ENCODE measurements at places on chromosomes 2 and 18.

DNA sequence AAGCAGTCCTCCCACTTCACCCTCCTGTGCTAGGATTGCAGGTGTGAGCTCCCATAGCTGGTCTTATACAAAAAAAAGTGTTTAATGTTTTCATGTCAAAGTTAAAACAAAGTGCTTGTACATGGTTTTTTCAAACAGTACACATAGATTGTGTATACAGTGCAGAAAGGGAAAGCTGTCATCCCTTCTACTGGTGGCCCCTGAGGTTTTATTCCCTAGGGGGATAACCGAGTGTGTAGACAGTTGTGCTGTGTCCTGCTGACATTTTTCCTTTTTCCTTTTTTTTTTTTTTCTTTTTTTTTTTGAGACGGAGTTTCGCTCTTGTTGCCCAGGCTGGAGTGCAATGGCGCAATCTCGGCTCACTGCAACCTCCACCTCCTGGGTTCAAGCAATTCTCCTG, 10.8 kb downstream of the TUBB6 start:
- no peak for DNase-seq

DNA sequence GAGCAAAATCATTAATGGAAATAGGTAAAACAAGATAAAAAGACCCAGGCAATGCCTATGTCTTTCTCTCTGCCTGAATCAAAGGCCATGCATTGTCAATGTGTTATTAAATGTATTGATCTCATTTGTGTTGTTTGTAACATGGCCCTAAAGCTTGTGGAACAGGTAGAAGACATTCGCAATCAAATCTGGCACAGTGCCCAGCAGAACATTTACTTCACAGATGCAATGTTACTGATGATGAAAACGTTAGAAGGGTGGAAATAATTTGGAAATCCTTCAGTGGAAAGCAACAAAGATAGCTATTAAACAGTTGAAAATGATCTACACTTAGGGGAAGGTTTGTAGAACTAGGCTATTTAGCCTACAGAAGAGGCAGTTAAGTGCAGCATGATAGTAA, 368.2 kb downstream of the EPHA4 start:
- no peak for DNase-seq

DNA sequence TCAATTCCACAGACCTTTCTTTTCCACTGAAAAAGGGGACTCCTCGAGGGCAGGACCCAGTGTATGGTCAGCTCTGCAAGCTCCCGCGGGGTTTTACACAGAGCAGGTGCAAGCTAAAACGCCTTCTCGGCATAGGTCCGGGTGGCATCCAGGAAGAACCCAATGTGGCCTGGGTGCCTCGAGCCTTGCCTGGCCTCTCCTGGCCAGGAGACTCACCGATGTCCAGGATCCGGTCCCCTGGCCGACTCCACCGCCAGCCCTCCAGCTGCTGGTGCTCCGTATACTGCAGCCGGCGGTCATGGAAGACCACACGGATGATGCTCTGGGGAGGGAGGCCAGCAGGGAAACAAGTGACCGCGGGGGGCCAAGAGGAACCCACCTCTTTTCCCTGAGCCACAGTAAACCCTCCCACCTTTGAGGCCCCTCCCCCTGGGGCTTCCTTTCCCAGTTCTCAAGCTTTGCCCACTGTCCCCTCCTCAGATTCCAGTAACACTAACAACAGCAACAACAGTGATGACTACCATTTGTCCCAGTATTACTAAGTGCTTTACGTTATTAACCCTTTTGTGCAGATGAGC, 36.1 kb downstream of the TFCP2L1 start:
- no peak for DNase-seq

DNA sequence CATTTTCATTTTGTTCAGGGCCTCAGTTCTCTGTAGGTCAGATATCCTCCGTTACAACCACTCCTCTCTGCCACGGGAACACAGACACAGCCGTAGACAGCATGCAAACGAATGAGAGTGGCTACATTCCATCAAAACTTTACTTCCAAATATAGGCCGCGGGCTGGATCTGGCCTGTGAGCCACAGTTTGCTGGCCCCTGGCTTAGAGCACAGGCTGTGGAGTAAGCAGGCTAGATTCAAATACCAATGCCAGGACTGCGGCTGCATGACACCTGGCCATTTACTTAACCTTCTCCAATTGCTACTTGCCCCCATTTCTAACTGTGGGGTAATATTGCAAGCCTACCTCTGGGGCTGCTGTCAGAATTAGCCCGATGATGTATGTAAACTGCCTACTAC, 325.8 kb upstream of the POU3F3 start:
- no peak for DNase-seq

DNA sequence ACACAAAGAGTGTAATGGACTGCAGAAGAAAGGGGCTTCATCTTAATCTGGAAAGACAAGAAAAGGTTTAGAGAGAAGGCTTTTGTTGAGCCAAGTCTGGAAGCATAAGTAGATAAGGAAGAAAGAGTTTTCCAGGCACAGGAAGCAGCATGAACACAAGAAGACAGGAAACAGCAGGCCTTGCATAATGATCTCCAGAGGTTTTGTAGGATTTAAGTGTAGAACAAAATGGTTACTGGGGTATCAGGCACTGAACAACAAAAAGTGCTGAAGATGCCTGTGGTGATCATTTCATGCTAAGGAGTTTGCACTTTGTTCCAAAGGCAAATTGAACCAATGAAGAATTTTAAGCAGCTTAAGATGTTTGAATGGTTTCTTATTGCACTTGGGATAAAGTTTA, 281.6 kb upstream of the TANK start:
- DNase-seq = no peak

- no peak for DNase-seq
Observed at GRCh38 chr2:65495251-65495877, 63.0 kb upstream of the SPRED2 start.

DNA sequence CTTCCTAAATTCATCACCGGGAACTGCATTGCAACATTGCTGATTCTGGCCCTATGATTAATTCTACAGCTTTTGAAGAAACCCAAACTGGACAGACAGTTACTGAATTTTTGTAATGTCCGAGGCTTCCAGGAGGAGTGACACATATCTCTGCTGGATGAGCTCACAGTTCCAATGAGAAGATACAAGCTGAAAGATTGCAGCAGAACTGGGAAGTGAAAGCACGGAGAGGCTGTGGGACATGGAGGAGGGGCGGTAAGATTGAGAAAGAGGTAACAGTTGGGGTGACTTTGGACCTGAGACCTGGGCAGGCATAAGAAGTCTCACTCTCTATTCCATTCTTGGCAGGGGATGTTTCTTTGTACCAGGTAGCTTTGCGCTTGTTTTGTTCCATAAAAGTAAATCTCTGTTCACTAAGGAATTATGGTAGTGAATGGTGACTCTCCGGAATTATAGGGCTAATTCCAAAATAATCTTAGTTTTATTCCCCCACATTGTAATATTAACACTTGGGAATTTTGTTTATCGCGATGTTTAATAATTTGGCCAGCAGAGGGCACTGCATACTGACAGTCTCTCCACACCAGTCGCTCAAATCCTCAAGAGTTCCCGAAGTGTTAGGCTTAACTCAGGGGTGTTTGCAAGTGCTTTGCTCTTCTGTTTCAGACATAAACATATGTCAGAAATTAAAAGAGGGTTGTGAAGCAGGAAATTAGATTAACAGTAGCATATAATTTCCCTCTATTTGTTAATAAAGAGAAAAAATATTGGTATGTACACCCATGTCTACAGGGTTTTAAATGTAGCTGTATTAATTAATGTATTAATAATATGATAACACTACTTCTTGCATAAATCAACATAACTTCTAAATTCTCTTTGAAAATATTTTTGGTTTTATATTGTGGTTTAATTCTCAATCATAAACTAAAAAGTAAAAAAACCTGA, 201.4 kb downstream of the SOCS6 start:
- DNase-seq = peak; percentile 37

- DNase-seq = no peak
Observed at GRCh38 chr2:64760128-64760527, 106.4 kb upstream of the SERTAD2 start.

- peak; percentile 5 for DNase-seq
Observed at GRCh38 chr2:71679491-71679890, 226.1 kb downstream of the DYSF start.

GRCh38 chr2:120174963-120175581, 48.1 kb downstream of the TMEM185B start:
- DNase-seq = peak; percentile 26

DNA sequence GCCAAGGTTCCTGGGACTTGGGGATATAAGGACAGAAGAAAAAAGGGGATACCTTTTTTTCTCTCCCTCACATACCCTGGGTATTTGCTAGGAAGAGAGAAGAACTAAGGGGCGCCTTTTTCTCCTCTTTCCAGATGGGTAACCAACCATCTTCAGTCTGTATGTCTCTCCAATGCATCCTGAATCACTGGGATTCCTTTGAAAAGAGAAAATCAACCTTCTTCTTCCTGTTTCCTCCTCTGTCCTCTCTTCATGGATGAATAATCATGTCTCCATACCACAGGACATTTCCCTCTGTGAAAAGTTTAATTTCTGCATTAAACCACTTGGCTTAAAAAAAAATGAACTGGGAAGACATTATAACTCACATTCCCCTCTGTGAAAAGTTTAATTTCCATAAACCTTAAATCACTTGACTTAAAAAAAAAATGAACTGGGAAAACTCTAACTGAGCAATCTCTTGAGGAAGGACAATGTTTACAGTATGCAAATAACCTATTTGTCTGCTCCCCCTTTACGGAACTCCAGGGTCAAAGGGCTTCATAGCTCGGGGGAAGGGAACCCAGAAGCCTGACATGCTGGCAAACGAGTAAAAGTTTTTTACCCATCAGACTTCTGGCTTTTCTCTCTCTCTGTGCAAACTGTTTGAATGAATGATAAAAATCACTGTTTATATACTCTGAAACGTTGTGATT, 56.7 kb upstream of the FAM98A start:
- DNase-seq = no peak

GRCh38 chr2:102049756-102050443, 58.1 kb downstream of the IL1R2 start:
- no peak for DNase-seq

DNA sequence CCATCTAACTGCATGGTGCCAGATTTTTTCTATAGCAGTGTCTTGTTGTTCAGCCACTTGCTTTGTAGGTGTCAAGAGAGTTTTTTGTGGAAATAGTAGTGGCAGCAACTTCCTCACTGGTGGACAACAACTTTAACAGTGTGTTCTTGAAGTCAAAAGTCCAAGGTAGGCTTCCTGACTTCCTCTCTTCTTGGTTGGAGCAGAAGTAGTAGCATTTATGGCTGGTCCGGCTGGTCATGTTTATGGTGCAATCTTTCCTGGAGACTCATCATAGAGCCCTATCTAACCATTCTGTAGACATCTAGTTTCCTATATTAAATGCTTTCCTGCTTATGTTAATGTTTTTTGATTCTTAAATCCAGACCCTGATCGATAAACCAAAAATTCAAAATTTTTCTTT, 11.7 kb downstream of the GPR75 start:
- DNase-seq = no peak

DNA sequence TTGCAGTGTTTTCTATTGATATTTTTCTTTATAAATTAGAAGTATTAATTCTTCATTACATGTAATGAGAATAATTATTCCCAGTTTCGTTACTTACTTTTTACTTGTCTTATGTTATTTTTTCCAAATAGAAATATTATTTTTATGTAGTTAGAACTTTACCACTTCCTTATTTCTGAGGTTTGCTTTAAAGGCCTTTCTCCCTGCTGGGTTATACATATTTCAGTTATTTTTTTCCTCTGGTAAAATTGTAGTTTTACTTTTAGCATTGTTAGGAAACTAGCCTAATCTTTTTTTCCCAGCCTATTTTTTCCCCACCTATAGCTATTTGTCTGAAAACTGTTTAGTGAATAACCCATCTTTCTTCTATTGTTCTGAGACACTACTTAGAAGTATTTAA, 17.1 kb downstream of the RNF144A start:
- no peak for DNase-seq

DNA sequence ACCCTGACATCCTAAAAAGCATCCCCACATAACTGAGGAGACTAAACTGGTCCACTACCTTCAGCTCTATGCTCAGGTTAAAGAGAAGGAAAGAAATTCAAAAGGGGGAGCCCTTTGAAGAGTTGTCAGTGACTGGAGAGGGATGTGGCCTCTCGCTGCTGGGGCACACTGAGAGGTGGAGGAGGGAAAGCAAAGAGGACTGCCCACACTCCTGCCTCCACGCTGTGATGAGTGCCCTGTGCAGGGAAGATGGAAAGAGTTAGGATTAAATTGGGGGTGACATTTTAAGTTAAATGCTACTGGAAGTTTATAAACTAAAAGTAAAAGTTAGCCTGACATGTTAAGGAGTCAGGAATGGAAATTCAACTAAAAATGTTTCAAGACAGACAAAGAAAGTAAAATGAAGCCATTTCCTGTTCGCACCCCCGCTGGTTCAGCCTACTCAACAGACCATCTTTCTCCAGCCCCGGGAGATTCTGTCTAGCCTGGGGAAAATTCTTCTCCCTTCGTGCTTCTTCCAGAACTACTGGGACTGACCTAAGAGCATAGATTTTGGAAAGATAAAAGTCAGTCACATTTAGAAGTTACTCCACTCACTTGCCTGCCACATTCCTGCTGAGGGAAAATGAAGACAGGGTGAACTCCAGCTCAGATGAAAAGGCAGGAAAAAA, 17.8 kb upstream of the INO80C start:
- DNase-seq = no peak

DNA sequence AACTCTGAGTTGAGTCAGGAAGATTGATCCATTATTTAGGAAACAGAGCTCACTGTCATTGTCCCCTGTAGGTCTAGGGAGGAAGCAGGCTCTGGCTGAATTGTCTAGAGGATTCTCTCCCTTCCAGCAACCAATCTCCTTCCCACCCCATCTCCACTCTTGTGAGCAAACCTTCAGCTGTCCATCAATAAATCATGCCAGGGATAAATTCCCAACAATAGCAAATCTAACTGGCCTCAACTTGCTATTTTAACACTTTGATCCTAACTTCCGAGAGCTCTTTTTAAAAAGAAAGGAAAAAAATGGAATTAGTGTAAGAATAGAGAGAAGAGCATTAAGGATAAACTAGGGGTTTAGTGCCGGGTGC, 53.5 kb downstream of the ATP8B1 start:
- DNase-seq = no peak

DNA sequence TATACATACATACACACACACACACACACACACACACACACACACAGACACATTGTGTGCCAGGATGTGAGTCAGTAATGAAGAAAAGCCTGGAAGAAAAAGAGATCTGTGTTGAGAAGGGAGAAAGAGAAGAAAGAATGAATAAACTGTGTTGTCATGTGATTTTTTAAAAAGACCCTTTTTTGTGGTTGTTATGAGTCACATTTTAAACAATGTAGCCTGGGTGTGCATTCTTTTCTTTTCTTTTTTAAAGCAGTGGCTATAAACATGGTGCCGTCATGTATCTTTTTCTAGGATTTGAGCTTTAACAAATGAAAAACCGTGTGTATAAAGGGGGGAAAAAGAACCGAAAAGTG, 87.2 kb downstream of the NRP2 start:
- DNase-seq = no peak

DNA sequence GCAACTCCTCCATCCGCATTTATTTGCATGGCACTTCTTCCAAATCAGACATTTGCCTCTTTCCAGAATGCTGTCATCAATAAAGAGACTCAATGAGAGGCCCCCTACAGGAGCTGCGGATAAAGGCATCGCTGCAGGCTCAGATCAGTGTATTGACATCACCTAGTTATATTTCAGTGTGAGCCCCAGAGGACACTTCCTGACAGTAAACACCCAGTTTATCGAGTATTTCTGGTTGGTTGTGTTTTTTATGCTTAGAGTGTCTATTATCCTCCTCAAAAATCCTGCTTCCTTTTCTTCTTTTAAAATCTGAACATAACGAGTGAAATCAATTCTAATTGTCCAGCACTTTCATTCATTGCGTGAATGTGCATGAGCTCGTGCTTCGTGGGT, 38.8 kb downstream of the NRP2 start:
- no peak for DNase-seq

GRCh38 chr18:60047556-60047955, 147.8 kb downstream of the PMAIP1 start:
- no peak for DNase-seq

GRCh38 chr18:35756506-35757117, 175.1 kb downstream of the GALNT1 start:
- peak; percentile 48 for DNase-seq
